ENCODE measurements at places on chromosomes 2 and 18.

GRCh38 chr2:225010804-225011203 lies 31.5 kb downstream of the DOCK10 start:
- DNase-seq = no peak

DNA sequence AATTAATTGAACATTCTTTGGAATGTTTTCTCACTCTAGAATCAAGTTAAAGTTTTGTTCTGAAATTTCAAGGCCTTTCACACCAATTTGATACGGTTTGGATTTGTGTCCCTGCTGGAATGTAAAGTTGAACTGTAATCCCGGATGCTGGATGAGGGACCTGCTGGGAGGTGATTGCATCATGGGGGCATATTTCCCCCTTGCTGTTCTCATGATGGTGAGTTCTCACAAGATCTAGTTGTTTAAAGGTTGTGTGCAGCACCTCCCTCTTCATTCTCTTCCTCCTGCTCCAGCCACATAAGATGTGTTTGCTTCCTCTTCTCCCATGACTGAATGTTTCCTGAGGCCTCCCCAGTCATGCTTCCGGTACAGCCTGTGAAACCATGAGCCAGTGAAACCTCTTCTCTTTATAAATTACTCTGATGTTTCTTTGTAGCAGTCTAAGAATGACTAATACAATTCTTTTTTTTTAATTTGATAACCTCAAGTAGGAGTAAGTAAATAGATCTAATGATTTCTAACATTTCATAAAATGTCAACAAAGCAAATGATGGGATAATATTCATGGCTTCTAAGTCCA lies 144.2 kb upstream of the CDH7 start:
- DNase-seq = no peak

GRCh38 chr2:203688798-203689197 lies 17.6 kb upstream of the CD28 start:
- DNase-seq = peak; percentile 40

- no peak for DNase-seq
Observed at GRCh38 chr2:23912054-23912453, 14.9 kb downstream of the ATAD2B start.

GRCh38 chr2:86557836-86558235 lies 5.4 kb downstream of the CHMP3 start:
- no peak for DNase-seq

GRCh38 chr2:171330155-171330956 lies 103.4 kb downstream of the METTL8 start:
- no peak for DNase-seq

DNA sequence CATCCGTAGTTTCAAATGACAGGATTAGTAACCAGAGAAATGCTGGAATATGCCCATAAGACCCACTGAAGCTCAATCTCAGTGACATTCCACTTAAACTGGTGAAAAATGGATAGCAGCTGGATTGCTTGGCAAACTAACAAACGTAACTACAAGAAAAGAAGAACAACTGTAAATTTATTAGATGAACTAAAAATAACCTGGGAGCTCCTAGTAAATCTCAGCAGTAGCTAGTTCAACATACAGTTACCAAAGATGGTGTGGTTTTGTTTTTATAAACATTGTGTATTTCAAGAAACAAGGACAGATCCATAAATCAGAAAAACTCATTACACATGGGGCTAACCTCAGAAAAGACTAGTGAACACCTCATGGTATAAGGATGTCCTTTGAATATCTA lies 531.9 kb downstream of the XIRP2 start:
- DNase-seq = no peak

GRCh38 chr2:33529771-33530481 lies 53.5 kb downstream of the RASGRP3 start:
- no peak for DNase-seq

Measured in Ammon's horn (tissue), 1 donor.